Activated CD8-positive, alpha-beta memory T cell treated with anti-CD3 and anti-CD28 coated beads for 48 hours (primary cell): ENCODE measurements at places on chromosomes 1 and 21.

DNA sequence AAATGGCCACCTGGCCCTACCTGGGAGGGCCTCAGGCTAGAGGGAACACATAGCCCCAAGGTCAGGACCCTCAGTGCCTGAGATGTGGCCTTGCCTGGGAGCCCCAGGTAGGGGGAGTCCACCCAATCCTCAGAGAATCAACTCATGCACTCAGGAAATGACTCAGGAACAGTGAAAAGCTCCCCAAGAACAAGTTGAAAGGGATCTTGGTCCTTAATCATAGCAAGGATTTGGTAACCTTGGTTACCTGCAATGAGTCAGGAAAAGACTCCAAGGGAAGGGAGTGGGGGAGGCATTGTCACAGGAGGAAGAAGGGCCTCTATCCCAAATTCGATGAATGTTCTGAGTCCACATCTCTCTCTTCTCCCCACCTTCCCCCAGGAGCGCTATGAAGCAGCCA is 17.0 kb downstream of the MAP7D1 start:
- DNase-seq, result no peak

DNA sequence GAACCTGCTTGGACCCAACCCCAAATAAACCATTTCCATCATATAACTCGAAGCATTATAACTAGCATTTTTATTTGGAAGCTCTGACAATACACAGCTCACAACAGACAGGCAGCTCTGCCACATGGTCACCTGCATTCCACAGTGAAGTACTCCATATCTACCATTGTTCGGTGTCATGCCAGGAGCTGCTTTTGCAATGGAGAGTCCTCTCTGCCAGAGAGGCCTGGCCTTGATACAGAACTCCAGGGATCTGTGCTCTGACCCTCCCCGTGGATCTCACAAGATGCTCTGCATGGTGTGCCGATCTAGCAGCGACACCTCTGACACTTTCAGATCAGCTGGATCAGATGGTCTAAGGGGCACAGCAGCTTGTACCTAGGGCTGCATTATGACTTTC is 109.6 kb downstream of the SYF2 start:
- DNase-seq, result no peak

DNA sequence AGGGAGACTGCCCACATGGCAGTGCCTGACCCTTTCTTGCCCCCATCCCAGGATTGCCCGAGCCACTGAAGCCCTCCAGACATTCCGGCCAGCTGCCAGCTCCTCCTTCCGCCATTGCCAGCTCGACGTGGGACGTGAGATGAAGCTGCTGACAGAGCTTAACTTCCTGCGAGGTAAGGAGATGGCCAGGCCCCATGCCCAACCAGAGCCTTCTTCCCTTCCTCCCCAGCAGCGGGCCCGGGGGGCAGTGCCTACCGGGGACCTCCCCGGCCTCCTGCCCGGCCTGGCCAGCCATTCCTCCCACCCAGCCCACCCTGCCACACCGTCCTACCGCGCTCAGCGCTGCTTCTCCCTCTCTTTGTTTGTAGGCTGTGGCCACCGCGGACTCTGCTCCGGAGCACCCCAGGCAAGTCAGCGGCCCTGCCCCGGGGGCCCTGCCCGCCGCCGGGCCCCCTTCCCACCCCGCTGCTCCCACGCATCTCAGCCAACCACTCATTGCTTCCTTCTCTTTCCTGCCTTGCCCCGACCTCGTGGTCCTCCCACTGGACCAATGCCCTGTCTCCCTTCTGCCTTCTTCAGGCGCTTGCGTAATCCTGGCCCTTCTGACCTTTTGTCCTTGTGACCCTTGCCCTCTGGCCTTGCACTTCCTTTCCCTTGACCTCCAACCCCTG is 4.9 kb downstream of the TRIM46 start:
- DNase-seq, result no peak

- DNase-seq, result no peak
Measured at GRCh38 chr1:160550572-160551034, 27.5 kb upstream of the SLAMF6 start.

- no peak for DNase-seq
Measured at GRCh38 chr1:150162862-150163706, 13.4 kb downstream of the PLEKHO1 start.

DNA sequence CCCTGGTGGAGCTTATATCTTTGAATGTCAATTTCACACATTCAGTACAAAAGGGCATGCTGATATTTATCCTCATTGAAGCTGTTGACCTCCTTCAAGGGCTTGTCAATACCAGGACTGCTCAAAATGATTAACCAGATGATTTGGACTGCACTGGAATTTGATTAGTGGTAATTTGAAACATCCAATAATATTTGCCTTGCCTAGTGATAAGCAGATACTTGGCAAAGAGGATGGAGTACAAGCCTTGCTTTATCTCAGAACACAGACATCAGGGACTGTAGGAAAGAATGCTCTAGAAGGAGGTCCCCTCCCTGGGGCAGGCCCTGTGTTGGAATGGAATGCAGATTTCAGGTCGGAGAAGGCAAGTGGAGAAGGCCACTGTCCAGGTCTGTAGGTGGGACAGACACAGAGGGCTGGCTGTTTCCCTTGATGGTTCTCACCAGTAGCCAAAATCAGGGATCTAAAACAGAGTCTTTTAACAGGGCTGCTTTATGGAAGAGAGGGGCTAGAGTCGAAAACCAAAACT is 64.8 kb upstream of the ZNF648 start:
- DNase-seq, result no peak

- no peak for DNase-seq
Measured at GRCh38 chr21:44699502-44700001, 2.6 kb downstream of the KRTAP10-12 start.

DNA sequence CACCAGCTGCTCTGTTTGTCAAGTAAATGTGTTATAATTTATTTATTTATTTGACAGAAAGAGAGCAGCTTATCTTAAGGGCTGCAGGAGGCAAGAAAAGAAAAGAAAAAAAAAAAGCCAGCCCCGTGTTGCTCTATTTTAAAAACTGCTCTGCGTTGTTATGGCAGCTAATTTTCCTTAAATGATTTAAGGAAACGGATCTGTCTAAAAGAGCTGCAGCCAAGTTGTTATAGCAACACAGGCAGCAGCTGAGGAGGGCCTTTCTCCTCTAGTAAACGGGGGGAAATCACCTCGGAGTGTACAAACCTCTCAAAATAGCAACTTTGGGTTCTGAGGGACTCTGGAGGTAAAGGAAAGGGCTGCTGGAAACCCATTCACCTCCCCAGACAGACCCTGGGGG is 149.2 kb downstream of the BEND5 start:
- no peak for DNase-seq

- no peak for DNase-seq
Measured at GRCh38 chr1:234923626-234924025, 205.0 kb downstream of the TOMM20 start.

DNA sequence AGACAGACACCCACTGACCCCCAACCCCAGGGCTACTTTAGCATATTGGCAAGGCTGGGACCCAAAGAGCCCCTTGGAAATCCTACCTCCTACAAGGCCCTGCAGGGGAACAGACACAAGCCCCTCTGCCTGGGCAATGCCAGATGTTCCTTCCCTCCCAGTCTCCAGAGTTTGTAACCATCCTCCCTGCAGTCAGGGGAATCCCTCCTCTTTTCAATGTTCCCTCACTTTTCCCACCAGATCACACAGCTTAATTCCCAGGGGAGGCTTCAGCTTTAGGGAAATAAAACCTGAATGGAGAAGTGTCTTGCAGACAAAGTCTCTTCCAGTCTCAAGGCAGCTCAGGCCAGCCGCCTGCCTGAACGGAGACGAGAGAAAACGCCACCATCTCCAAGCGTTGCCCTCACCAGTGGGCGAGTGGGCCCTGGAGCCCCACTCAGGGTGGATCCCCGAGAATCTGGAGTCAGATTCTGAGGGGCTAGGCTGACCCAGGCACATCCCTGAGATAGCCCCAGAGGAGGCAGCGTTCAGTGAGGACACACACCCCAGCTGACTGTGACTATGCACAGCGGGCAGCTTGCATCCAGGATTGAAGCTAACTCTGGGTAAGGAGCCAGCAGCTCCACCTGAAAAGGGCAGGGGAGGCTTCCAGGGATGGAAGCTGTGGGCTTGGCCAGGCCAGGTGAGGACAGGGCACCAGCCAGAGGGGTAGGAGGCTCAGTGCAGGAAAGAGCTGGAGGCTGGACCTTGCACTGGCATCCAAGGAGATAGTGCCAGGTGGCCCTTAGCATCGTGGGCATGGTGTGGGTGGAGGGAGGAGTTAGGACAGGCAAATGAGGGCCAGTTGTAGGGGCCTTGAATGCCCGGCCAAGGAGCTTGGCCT is 44.0 kb upstream of the ZC3H12A start:
- no peak for DNase-seq

- no peak for DNase-seq
Measured at GRCh38 chr1:180188684-180189175, 34.1 kb downstream of the QSOX1 start.

DNA sequence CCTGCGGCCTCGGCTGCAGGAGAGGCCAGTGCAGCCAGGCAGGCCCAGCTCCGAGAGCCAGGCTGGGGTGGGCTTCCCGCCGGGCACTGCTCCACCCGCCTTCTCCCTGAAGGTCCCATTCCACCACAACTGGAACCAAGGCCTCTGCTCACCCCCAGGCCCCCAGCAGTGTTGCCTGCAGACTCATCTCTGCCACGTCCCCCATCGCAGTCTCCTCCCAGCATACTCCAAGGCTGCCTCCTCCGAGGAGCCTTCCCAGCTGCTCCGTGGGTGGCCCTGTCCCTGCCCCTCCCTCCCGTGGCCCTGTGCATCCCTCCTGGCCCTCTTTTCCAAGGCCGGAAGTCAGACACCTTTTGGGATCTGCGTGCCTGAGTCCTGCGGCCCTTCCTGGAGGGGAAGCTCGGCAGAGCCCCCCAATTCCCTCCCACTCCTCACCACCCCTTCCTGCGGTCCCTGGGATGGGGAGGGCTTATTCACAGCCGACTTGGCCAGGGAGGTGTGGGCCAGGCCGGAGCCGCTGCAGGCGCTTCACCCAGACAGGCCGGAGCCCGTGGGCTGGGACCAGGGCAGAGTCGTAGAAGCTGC is 47.6 kb downstream of the SLX9 start:
- no peak for DNase-seq

DNA sequence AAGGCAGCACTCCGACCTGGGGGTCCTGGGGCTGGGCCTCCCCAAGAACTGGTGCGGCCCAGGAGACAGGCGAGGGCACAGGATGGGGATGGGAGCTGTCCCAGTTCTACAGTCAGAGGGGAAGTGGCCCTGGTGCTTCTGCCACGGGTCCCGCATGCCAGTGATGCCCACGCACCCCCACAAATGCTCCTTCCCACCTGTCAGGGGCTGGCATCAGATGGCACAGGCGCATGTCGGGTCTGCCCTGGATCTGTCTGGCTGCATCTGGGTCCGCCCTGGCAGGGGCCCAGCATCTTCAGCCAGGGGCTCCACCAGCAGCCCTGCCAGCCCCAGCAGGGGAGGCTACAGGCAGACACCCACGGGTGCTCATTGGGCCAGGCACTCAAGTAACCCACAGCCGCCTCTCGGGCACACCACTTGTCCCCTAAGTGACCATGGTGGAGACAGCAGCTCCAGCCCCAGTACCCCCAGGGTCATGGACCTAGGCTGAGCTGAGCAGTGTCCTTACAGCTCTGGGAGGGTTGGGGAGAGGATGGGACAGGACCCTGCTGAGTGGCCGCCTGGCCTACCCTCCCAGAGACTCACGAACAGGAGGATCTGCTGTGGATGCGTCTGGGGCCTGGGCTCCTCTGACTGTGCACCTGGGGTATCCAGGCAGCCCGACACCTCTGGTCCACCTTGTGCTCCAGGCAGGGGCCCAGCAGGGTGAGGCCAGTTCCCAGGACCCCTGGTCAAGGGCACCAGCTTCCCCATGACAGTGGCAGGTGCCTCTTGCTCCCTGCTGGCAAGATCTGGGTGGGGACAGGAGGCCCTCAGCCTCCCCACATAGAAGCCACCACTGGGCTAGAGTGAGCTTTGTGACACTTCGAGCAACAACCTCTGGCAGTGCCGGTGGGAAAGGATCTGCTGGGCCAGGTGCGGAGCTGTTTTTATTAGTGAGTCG is 5.4 kb downstream of the SMIM1 start:
- no peak for DNase-seq

DNA sequence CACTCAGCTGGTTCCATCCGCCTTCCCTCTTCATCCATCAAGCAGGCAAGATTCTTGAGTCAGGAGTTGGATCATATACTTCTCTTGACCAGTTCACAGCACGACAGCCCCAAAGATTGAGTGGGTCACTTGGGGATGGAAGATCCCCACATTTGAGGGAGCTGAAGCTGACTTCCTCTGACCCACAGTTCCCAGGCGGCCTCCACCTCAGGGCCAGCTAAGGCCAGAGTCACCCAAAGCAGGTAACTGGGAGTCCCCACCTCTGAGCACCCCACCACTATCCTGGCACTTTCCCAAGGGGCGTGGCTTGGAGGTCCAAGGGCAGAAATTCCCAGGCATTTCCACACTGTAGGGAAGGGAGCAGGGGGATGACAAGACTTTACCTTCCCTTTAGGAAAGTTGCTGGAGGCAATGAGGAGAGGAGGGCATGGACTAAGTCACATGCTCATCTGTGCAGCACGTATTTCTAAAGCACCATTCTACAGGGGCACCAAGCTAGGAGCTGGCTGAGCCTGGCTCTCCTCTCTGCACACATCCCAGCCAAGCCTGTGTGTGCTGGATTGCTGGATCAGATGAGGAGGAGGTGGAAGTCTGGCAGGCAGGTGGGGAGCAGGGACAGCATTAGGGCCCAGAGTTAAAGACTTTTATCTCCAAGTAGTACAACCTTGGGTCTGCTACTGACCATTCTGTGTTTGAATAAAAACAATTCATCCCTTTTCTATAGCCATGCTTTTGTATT is 1.3 kb upstream of the RD3 start:
- no peak for DNase-seq

GRCh38 chr1:25695090-25695770 is 78.6 kb downstream of the MAN1C1 start:
- no peak for DNase-seq

DNA sequence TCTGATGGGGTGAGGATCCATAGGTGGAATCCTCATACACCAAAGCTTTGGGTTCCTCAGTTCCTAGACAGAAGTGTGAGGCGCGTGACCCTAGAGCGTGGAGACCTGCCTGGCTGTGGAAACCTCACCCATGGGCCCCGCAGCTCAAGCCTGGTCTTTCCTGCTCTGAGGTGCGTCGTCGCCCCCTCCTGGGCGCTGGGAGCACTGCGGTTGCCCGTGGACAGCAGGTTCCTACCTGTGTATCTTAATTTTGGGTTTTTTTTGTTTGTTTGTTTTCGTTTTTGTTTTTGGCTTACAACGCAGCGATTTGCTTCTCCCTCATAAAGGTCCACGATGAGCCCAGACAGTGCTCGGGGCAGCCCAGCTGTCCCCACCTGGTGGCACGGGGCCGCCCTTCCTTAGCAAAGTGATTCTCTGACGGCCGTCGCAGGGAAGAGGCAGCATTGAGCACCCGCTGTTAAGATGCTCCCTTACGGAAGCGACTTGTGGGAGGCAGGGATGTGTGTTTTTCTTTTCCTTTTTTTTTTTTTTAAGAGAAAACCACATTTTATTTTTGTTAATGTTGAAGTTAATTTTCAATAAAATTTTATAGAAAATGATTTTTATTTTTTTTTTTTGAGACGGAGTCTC is 36.5 kb upstream of the TRAPPC10 start:
- DNase-seq, result peak; percentile 46

- DNase-seq, result no peak
Measured at GRCh38 chr1:101745551-101746270, 251.0 kb downstream of the OLFM3 start.

GRCh38 chr1:178048426-178048825 is 45.5 kb upstream of the RASAL2 start:
- no peak for DNase-seq
